ENCODE measurements at places on chromosomes 1 and 21.

GRCh38 chr1:17422461-17422860 is 17.0 kb downstream of the RCC2 start:
- DNase-seq = no peak

DNA sequence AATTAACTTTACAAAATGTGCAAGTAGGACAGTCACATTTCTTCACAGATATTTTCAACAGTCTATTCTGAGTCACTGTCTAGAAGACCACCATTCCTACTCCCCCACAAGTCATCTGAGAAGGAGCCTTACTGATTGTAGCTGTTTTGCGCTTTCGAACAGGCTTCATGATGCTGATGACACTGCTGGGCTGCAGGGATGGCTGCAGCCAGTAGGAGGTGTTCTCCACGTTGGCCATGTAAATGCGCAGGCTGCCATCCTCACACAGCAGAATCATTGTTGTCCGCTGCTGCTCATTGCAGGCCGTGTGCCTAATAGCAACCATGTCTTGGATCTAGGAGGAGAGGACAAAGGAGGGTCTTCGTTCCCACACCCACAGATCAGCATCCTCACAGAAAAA is 56.9 kb downstream of the UBR4 start:
- no peak for DNase-seq

GRCh38 chr1:107687849-107688753 is 276.9 kb downstream of the VAV3 start:
- no peak for DNase-seq

DNA sequence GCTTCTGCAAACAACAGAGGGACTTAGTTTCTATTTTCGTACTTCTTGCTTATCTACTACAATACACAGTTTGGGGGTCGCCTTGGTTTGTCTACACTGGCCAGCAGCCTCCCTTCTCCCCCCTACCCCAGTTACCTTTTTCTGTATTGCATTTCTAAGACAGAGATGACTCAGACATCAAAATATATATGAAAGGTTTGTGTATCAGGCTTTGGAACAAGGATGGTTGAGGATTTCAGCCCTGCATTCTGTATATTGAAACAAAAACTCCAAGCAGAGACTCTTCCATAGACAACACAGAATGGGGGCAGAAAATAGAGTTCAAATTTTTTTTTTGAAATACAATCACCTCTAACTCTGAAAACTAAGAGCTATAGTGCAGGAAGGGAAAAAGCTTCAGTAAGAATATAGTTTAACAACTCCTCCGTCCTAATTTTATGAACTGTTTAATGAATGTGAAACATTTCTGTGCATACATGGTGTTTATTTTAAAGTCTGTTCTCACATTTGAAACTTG is 1.9 kb downstream of the SAMD13 start:
- no peak for DNase-seq

- no peak for DNase-seq
Measured at GRCh38 chr1:198887866-198888265, 249.0 kb downstream of the PTPRC start.

DNA sequence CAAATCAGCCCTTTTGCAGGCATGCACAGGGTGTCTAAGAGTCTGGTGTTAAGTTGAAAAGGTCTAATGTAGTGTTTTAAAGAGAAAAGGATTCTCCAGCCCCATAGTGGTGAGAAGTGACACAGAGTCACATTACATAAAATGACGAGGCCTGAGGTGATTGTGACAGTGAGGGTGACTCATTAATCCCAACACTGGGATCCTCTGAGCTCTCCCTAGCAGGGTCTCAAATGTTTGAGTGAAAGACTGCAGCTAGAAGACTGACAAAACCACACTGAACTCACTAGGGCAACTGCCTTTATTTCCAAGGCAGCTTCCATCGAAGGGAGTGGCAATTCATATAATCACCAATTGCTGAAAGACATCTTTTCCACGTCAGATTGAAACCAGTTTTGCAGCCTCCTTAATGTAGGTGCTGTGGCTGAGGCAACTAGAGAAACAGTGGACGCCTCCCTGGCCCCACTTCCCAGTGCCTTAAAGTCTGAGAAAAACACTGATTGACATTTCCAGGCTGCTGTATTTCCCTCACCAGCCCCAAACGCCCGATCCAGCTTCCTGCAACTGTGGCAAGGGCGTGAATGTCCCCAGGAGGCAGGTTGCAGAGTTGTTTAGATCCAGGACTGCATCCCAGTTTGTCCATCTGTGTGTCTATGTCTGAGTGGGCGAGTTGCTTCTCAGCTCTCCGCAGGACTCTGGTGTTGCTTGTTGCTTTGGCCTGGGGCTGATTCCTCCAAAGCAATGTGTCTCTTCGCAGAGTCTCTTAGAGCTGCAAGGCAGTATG is 81.4 kb downstream of the RUNX1 start:
- no peak for DNase-seq

DNA sequence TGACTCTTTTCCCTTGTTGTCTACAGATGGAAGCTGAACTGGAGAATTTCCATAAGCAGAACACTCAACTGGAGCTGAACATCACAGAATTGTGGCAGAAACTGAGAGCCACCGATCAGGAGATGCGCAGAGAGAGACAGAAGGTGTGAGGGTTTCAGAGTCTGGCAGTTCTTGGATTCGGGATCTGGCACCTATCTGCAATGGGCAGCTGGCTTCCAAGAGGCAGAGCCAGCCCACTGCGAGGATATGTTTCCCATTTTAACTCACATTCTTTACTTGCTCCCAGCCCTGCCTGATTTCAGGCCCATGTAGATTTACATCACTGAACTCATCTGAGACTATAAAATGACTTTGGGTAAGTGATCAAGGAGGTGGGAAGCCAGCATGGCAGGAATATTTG is 37.3 kb upstream of the TMEM125 start:
- DNase-seq = no peak

DNA sequence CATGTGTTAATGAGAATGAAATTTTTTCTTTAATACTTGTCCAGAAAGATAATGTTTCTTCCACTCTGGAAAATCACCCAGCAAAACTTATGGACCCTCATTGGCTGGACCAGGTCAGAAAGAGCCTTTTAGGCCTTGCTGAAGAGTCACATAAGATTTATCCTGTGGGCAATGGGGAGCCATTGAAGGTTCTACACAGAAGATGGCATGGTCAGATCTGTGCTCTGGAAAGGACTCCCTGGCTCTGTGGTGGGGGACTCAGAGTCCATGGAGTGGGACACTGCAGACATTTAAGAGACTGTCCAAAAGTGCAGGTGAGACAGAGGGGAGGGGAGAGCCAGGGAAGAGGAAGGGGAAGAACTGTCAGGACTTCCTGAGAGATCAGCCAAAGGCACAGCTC is 66.4 kb downstream of the DHRS3 start:
- DNase-seq = no peak

- no peak for DNase-seq
Measured at GRCh38 chr1:11806307-11806936, 431 bp downstream of the CLCN6 start.

- DNase-seq = no peak
Measured at GRCh38 chr1:239558559-239558958, 172.2 kb downstream of the CHRM3 start.

DNA sequence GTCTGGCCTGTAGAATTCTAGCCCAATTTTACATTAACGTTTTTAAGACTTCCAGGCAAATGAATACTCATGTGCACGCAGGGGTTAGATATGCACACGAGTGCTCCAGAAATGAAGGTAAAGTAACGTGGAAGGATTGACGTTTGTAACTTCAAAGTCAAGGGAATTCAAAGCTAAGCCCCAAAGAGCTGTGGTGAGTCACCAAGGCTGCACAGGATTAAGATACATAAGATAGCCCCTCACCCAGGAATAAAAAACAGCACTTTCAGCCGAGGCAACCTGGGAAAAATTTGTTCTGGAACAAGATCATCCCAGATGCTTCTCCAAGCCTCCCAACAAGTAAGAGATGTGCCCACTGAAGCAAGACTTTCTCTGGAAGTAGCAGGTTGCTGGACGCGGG is 259.6 kb upstream of the PLXNA2 start:
- DNase-seq = no peak
